ENCODE measurements at places on chromosomes 6 and 20. TPM values are rescaled to one million over a fixed set of nuclear protein-coding genes. Genes with fewer than 3 reads are reported as not detected.

Gene MCCD1
- total RNA-seq = not detected

Gene MCHR2
- total RNA-seq = 12.8 TPM

- DNase-seq = peak; percentile 78
Observed at GRCh38 chr6:33717934-33718455, 6.5 kb upstream of the UQCC2 start.

DNA sequence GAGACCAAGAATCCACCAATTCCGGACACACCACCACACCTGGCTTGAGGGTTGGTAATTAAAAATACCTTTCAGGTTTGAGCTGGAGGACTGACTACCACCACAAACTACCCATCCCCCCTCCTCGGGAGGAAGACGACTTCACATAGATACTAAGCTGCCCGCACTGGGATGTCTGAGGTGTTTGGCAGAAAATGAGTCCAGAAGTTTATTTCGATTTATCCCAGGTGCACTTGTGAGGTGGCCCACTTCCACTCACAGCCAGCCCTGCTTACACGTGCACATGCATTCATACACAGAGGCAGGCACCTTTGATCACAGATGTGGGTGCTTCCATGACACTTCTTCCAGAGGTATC, 187.1 kb downstream of the ID4 start:
- no peak for DNase-seq

- no peak for DNase-seq
Observed at GRCh38 chr20:37071481-37071911, 24.3 kb downstream of the RBL1 start.

Gene STX7
- total RNA-seq = 33.5 TPM

- no peak for DNase-seq
Observed at GRCh38 chr6:4883298-4883697, 107.1 kb downstream of the CDYL start.

Gene TAAR6
- not detected for total RNA-seq

Gene SPATA2
- 0.96 TPM for total RNA-seq
